Omental fat pad (tissue), 4 donors: ENCODE measurements at places on chromosomes 3 and 15. TPM values are rescaled to one million over a fixed set of nuclear protein-coding genes. Genes with fewer than 3 reads are reported as not detected.
A peak's percentile ranks its signal among the peaks of the same experiment; 100 is the strongest.

- no peak for DNase-seq
Measured at GRCh38 chr3:150129166-150129565, 158.5 kb upstream of the PFN2 start.

CHRFAM7A gene
- 3.1 TPM for total RNA-seq

- DNase-seq, result no peak
Measured at GRCh38 chr3:137998121-137999042, 11.6 kb upstream of the CLDN18 start.

TP63 gene
- total RNA-seq, result not detected

P2RY1 gene
- total RNA-seq, result 4.9 TPM

CD96 gene
- total RNA-seq, result 3.8 TPM

CLDN16 gene
- total RNA-seq, result 0.37 TPM

ITIH1 gene
- total RNA-seq, result not detected

GRCh38 chr3:157938154-157938779, 168.0 kb downstream of the SHOX2 start:
- no peak for DNase-seq

DNA sequence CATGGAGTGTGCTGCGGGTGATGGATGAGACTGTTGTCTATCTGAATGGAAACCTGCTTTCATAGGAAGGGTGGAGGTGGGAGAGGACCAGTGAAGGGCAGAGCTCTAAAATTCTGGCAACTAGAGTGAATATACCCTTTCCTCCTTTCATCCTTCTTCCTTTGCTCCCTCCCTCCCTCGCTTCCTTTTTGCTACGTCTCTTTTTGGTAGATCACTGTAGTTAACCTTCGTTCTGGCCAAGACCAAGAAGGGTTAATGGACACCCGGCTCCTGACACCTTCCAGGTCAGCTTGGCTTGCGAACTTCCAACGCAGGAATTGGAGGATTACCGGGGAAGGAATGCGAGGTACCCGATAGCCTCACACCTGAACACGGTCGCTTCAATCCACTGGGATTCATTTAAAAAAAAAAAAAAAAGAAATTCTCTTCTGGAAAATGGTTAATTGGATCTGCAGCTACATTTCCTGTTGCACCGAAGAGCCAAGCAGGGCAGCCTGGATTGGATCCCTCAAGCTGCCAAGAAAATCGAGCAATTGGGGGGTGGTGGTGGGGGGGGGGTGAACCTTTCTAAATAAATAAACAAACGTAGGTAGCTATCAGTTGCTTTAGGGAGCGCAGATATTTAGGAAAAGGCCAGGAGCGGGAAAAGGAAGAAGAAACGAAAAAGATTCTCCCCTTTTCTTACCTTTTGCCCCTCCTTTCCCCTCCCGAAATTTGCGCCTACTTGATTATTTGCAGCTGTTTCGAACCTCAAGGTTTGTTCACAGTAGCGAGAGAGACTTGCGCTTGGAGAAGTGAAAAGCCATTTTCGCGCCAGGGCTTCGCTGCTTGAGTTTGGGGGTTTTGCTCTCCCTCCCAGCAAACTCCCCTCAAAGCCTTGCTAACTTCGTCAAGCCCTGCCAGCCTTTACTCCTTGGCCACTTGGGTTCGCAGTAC, 9.5 kb upstream of the NR2F2 start:
- no peak for DNase-seq

- no peak for DNase-seq
Measured at GRCh38 chr3:8555113-8555661, 53.6 kb downstream of the LMCD1 start.

- DNase-seq, result no peak
Measured at GRCh38 chr3:119723022-119723421, 20.2 kb downstream of the CFAP91 start.

DNA sequence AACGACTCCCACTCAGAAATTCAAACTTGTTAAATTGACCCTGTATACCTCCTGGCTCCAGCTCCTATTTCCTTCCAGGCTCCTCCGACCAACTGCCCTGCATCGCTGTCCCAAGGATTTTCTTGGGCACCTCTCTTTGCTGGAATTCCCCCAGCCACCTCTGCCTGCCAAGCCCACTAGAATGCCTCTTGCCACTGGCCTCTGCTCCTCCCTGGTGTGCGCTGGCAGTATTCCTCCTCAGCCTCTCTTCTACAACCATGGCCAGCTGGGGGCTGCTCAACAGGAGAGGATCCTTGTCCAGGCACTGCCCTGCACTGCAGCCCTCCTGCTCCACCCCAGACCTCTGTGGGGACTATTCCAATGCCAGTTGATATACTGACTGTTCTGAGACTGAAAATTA, 7.4 kb downstream of the WNT7A start:
- no peak for DNase-seq

ADAMTS17 gene
- total RNA-seq, result 2.0 TPM

GRCh38 chr3:74501007-74501406, 113.5 kb downstream of the CNTN3 start:
- DNase-seq, result no peak

GRCh38 chr3:193688834-193689714, 96.1 kb downstream of the OPA1 start:
- DNase-seq, result no peak

DNA sequence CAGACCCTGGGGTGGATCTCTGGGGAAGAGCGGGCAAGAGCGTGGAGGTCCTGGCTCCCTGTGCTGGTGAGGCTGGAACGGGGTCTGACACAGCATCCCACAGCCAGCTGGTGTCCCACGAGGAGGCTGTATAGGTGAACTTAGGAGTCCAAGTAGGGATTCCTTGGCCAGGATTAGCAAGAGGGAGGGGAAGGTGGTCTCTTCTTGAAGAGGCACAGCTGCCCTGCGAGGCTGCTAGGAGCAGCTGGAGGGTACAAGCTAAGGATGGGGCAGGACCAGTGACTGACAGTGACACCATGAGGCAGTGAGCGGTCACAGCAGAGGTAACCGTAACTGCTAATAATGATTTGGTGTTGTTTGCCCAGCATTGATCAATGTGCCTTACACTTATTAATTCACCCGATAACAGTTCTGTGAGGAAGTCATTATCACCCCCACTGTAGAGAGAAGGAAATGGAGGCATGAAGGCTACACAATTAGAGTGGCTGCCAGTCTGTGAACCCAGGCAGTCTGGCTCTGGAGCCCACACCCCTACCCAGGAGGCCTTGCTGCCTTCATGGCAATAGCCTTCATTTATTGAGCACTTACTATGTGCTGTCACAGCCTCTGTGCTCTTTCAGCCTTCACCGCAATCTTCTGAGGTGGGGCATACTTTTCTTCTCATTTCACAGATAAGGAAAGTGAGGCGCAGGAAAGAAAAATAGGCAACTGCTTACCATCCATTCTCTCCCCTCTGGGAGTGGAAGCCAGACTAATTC, 59.4 kb downstream of the TMEM44 start:
- DNase-seq, result no peak

GRCh38 chr3:113111011-113111707, 100.2 kb upstream of the BOC start:
- DNase-seq, result no peak

GRCh38 chr3:30112902-30113484, 493.4 kb upstream of the TGFBR2 start:
- DNase-seq, result no peak

- no peak for DNase-seq
Measured at GRCh38 chr15:67505675-67506572, 15.0 kb upstream of the C15orf61 start.

SYNPR gene
- total RNA-seq, result not detected

RBP2 gene
- not detected for total RNA-seq

GRCh38 chr3:12984023-12984823, 89.0 kb downstream of the IQSEC1 start:
- no peak for DNase-seq

- DNase-seq, result no peak
Measured at GRCh38 chr3:125306620-125307019, 68.5 kb downstream of the ZNF148 start.

DNA sequence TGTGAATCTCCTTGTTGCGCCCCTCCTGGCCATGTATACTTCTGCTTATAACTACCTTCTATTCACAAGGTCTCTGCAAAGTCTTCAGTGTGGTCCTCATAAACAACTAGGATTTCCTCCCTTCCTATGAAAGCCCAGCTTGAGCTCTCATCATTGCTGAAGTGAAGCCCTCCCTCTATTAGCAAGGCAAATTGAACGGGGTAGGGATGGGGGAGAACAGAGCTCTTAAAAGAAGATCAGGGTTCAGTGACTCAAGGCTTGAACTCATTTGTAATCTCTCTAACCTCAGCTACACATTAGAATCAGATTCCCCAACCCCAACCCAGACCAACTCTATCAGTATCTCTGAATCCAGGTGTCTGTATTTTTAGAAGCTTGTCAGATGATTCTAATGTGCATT, 88.3 kb upstream of the ST8SIA2 start:
- DNase-seq, result no peak

GRCh38 chr3:118882353-118882947, 152.2 kb downstream of the IGSF11 start:
- DNase-seq, result peak; percentile 84

PARP16 gene
- 7.0 TPM for total RNA-seq

GRCh38 chr15:89023311-89023961, 64.8 kb upstream of the ABHD2 start:
- DNase-seq, result no peak

EOGT gene
- total RNA-seq, result 31.4 TPM

PRSS50 gene
- total RNA-seq, result not detected

OCA2 gene
- 1.1 TPM for total RNA-seq

DNA sequence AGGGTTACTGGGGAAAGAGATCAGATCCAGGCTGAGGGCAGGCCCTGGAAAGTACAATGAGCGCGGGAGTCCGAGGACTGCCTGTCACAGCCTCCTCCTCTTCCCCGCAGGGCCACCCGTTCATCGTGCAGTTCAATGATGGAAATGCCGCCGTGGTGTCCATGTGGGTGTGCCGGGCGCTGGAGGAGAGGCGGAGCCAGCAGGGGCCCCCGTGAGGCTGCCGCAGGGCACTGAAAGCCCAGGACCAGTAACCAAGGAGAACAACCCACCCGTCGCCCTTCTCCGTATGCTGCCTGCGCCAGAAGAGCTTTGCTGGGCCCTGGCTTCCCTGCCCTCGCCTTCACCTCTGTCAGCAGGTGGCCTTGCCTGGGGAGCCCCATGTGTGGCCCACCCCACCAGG, 18.8 kb upstream of the SKOR1 start:
- peak; percentile 3 for DNase-seq

GPX1 gene
- 524 TPM for total RNA-seq

DNA sequence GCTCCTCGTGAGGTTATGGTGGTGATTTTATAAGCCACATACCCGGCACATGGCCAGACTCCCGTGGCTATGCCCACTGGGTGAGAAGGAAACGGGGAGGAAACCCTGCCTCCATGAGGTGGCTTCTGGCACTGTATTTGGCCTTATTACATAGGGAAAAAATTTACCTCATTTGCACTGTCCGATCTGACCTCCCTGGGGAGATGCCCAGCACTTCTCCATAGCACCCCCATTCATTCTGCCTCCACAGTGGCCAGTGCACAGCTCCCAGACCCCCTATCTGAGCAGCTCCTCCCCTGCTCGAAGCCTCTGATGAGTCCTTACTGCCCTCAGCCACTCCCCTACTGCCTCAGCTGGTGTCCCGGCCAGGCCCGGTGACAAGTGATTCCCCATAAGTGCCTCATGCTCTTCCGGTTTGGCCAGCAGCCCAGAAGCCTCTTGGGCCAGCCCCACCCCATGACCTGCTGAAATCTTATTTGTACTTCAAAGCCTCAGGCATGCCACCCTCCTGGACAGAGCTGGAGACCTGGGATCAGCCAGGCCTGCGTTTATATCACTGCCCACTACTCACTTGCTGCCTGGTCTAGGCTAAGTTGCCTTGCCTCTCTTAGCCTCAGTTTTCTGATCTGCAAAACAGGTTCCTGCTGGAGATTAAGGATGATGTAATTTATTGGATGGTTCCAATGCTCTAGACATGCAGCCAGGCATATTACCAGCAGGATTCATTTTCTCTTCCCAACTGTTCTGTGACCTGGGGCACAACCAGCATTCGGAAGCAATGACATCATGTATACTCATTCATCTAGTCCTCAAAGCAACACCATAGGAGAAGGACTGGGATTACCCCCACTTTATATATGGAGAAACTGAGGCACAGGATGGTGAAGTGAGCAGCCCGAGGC, 30.6 kb upstream of the SLC6A6 start:
- peak; percentile 43 for DNase-seq
